ENCODE measurements at places on chromosomes 2 and 18.

- no peak for DNase-seq
These were observed 856.1 kb upstream of the ID2 start for GRCh38 chr2:7825591-7826312.

GRCh38 chr18:63220903-63221302, 98.7 kb downstream of the BCL2 start:
- DNase-seq = no peak

GRCh38 chr2:191638079-191638801, 39.7 kb upstream of the NABP1 start:
- DNase-seq = no peak

DNA sequence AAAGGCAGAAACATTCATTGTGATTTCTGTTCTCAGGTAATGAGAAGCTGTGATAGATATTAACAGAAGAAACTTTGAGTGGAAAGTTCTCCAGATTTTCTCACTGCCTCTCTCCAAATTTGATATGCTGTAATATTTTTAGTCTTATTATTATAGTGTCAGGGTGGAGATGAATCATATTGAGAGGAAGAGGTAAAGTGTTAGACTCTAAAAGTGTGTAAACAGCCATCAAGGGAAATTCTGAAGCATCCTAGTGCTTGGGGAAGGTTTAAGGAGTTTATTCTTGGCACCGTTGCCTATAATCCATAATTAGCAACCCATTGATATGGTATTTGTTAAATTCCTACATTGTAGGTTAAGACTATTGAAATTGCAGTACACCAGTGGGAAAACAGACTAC, 104.7 kb upstream of the NABP1 start:
- DNase-seq = no peak

- no peak for DNase-seq
These were observed 111.6 kb downstream of the DYNAP start for GRCh38 chr18:54702686-54703085.
